Activated CD4-positive, CD25-positive, alpha-beta regulatory T cell treated with anti-CD3 and anti-CD28 coated beads, Interleukin-2, amount 50 U/mL, for 16 hours (primary cell): ENCODE measurements at places on chromosomes 3 and 15.
A peak's percentile ranks its signal among the peaks of the same experiment; 100 is the strongest.

DNA sequence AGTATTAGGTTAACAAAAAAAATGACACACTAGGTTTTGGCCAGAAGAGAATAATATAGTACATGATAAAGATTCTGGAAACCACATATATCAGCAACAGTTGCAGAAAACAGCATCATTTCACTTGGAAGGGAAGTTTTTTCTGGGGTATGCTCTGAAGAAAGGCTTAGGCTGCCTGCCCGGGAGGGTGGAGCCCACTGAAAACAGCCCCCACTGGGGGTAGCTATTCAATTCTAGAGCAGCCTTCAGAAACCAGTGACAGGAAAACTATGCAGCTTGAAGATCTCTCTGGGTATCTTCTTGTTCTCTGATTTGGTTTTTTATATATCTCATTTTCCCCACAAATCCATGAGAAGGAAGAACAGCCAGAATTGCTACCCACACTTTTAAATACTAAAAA lies 43.2 kb downstream of the ZMAT3 start:
- DNase-seq: no peak

- no peak for DNase-seq
Measured at GRCh38 chr3:90007778-90008499, 900.5 kb downstream of the EPHA3 start.

GRCh38 chr3:34439796-34440195 lies 641.4 kb downstream of the PDCD6IP start:
- DNase-seq: no peak

- no peak for DNase-seq
Measured at GRCh38 chr3:72633534-72633933, 214.7 kb downstream of the SHQ1 start.

- no peak for DNase-seq
Measured at GRCh38 chr3:101166150-101166549, 154.2 kb downstream of the IMPG2 start.

DNA sequence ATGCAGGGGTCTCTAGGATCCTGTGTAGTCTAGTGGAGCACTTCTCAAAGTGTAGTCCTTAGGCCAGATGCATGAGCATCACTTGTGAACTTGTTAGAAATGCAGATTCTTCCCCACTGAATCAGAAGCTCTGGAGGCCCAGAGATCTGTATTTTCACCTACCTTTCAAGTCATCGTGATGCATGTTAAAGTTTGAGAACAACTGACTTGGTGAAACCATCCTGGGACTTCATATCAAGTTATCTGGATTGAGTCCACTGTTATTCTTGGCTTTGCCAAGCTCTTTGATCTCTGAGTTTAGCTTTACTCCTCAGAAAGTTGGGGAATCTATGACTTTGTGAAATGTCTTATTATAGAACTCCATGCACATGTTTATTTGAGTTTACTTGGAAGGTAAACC lies 78.5 kb downstream of the ARNT2 start:
- DNase-seq: no peak

DNA sequence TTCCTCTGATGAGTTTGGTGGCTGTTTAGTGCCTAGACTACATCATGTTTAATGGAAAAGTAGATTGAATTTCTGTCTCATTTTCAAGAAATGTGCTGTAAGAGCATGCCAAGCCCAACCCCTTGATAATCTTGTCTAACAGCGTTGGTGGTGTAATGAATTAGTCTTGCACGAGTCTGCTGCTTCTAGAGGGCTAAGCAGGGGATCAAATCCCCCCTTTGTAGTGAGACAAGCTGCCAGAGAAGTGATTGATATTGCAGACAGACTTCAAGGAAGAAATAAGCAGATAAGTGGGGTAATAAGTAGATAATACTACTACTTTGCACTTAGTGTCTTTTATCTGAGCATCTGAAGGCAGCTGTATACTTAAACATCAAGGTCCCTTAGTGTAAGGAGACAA lies 141.4 kb downstream of the TP63 start:
- DNase-seq: no peak

DNA sequence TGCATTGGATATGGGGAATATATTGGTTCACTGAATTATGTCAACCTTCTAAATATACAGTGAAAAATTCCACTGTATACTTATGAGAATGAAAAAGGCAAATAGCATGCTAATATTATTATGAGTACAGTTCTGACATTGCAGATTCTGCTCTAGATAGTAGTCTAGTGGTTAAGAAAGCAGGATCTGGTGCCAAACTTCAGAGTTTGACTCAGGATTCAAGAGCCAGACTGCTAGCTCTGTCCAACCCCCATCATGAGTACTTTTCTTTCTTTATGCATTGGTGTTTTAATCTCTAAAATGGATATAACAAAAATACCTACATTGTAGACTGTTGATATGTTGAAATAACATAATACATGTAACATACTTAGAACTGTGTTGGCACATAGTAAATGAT lies 57.3 kb upstream of the PLSCR4 start:
- DNase-seq: no peak

GRCh38 chr3:131277836-131278497 lies 103.6 kb upstream of the NUDT16 start:
- no peak for DNase-seq

DNA sequence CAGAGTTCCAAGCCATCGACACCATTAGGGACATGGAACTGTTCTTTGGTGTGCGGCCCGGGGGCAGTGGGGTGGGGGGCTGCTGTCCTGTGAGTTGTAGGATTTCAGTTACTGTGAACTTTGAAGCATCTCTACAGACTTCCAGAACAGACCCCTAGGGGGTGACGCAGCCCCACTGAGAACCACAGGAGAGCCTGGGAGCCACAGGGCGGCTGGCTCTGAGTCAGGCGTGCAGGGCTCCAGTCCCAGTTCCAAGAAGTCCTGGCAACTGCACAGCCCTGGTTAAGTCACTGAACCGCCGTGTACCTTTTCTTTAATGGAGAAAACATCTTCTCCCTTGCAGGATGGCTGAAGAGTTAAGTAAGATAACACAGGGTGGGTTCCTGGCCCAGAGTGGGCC lies 23.5 kb upstream of the LRTM1 start:
- no peak for DNase-seq

GRCh38 chr15:101248274-101248673 lies 3.6 kb downstream of the CHSY1 start:
- no peak for DNase-seq

GRCh38 chr15:77822631-77823230 lies 190.0 kb upstream of the LINGO1 start:
- DNase-seq: no peak

- no peak for DNase-seq
Measured at GRCh38 chr15:55195996-55196395, 745 bp downstream of the RSL24D1 start.

GRCh38 chr3:194993896-194994295 lies 277.1 kb downstream of the XXYLT1 start:
- DNase-seq: no peak

DNA sequence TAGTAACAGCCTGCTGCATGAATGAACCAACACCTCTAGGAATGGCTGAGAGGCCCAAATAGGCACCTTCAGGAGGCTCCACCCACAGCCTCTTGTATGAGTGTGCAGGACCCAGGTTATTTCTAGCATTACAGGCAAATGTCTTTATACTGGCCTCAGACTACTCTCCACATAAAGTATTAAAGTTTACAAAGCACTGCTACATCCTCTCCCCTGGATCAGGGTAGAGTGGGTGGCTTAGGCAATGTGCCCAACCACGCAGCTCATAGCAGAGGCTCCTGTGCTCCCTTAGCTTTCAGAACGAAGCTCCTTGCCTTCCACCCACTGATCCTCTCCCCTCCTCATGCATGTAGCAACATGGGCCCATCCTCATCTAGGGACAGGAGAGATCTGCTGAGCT lies 16.3 kb downstream of the TMEM43 start:
- DNase-seq: no peak

DNA sequence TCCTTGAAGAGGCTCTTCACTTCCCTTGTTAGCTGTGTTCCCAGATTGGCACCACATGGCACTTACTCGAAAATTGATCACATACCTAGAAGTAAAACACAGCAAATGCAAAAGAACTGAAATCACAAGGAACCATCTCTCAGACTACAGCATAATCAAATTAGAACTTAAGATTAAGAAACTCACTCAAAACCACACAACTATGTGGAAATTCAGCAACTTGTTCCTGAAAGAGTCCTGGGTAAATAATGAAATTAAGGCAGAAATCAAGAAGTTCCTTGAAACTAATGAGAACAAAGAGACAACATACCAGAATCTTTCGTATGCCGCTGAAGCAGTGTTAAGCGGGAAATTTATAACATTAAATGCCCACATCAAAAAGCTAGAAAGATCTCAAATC lies 566.3 kb upstream of the TGFBR2 start:
- no peak for DNase-seq

- DNase-seq: peak; percentile 40
Measured at GRCh38 chr15:69475769-69476358, 23.2 kb downstream of the RPLP1 start.

DNA sequence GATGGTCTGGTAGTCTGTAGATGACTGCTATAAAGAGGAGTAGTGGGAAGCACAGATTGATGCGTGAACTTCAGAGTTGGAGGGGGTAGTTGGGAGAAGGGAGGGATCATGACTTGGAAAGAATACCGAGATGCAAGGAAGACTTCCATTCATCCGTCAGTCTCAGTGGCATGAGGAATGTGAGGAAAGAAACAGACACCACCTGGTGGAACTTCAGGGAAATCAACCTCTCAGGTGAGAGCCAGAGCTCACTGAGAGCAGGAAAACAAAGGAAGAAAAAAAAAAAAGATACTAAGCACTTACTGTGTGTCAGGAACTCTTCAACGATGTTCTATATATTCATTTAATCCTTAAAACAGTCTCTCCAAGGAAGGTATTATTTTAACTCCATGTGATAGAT lies 172.4 kb downstream of the OXSM start:
- DNase-seq: no peak

DNA sequence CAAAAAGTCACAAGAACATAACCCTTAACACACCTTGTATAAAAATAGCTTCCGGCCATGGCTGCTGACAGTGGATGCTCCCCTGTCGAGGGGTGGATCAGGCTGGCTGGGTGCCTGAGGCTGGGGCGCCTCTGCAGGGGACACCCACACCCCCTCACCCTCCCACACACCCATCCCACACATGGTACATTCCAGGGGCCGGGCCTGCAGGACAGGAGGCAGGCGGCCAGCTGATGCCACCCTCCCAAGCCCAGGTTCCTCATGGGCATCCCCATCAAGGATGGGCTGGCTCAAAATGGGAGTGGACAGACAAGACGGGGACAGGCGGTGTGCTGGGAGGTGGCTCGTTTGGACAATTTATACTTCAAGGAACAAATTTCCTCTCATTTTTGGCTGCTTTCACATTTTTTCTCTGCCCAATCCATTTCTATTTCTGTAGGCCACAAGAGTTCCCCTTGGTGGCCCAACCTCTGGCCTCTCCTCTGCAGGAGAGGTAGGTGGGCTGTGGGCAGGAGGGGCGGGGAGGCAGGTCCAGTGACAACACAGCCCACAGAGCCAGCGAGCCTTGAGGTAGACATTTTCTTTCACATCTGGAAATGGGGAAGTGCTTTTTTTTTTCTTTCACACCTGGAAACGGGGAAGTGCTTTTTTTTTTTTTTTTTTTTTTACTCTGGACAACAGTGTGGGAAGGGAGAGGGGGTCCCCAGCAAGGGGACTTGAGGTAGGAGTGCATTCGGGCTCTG lies 23.3 kb downstream of the RNU5B-1 start:
- no peak for DNase-seq

DNA sequence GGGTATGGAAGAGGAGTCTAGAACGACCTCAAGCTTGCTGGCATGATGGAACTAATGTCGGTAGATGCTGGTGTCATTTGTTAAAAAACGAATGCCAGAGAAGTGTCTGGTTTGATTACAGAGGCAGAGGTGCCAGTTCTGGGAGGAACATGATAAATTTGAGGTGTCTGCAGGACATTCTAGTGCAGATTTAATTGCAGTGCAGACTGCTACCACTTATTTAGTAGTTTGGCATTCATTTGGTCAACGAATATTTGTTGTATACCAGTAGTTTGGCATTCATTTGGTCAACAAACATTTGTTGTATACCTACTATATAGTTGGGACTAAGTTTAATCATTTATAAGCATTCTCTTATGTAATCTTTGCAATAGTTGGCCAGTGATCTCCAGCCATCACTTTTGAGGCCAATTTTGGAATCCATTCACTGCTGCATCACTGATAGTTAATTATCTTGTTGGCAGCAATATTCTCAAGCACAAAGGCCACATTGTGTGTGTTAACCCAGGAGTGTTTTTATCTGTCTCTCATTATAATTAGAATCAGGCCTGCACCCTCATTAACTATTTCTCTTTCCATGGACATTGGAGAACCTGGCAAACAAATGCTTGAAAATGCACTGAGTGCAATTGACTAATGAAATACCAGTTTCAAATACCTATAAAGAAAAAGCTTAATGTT lies 19.5 kb upstream of the TGFBR2 start:
- no peak for DNase-seq

GRCh38 chr3:111040959-111041358 lies 30.7 kb upstream of the NECTIN3 start:
- DNase-seq: no peak

DNA sequence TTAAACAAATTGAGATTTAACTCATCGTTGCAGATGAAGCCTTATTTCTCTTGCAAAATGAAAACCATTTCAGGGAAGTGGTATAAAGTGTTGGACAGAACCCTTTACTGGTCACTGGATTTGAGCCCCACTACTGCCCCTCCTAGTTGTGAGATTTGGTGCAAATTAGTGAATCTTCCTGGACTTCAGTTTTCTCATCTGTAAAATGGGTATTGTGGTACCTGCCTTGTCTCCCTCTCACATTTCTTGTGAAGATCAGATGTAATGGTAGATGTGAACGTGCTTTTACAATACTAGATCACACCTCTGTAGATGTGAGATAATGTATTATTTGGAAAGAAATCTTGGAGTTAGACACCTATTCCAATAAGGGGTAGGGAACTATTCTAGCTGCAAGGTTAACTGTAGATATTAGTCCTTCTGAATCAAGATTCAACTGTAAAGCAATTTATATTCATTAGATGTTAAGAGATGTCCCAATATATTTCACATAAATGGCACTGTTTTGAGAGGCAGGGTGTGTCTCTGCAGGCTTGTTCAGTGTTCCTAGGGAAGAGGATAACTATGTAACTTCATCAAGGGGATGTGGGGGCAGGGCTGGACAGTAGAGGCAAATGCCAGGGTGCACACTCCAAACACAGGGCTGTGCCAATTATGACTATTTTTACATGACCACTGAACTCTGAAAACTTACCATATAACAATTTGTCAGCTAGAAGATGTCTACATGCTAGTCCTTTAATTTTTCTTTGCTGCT lies 112.4 kb upstream of the PFN2 start:
- no peak for DNase-seq

GRCh38 chr3:161600173-161600572 lies 103.6 kb downstream of the OTOL1 start:
- no peak for DNase-seq
